ENCODE measurements at places on chromosomes 5 and 9.

GRCh38 chr9:131618785-131619184, 73.5 kb downstream of the PRRT1B start:
- DNase-seq, result no peak

- no peak for DNase-seq
These were observed 29.8 kb downstream of the ANKRD33B start for GRCh38 chr5:10593531-10594181.

- no peak for DNase-seq
These were observed 137.1 kb upstream of the ZNF366 start for GRCh38 chr5:72644296-72644695.

DNA sequence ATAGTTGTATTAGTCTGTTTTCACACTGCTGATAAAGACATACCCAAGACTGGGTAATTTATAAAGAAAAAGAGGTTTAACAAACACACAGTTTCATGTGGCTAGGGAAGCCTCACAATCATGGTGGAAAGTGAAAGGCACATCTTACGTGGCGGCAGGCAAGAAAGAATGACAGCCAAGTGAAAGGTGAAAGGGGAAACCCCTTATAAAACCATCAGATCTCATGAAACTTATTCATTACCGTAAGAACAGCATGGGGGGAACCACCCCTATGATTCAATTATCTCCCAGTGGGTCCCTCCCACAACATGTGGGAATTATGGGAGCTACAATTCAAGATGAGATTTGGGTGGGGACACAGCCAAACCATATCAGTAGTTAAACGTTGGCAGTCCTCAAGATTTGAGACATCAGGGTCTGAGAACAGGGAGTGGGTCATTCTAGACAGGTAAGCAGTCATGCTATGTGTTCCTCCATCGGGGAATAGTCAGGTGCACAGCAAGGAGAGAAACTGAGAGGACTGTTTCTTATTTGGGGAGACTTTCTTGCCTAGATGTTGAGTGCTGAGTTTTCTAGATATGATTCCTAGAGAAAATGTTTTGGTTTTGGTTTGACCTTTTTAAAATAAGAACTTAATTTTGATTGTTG, 45.8 kb upstream of the ENTREP1 start:
- DNase-seq, result no peak

DNA sequence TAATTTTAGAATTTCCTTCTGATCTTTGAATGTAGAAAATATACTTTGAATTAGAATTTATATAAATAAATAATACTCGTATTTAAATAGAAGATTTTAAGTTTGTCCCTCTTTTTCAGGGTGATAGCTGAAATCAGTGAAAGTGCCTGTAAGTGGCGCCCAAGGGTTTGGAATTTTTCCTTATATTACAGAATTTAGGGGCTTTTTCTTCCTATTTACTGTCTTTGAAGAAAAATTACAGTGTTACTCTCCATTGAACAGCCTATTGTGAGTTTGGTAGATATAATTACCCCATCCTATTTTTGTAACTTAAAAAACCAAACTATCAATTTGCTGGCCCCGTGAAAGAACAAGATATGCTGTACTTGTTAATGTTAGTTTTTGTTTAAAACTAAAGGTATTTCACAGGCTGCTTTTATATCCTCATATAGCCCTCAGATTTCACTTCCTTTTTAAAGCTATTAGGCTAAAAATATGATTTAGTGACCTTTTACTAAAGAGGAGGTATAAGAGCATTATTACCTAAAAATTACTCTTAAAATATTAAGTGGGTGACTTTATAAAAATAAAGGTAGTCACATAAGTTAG, 3.2 kb downstream of the MAP3K1 start:
- no peak for DNase-seq

DNA sequence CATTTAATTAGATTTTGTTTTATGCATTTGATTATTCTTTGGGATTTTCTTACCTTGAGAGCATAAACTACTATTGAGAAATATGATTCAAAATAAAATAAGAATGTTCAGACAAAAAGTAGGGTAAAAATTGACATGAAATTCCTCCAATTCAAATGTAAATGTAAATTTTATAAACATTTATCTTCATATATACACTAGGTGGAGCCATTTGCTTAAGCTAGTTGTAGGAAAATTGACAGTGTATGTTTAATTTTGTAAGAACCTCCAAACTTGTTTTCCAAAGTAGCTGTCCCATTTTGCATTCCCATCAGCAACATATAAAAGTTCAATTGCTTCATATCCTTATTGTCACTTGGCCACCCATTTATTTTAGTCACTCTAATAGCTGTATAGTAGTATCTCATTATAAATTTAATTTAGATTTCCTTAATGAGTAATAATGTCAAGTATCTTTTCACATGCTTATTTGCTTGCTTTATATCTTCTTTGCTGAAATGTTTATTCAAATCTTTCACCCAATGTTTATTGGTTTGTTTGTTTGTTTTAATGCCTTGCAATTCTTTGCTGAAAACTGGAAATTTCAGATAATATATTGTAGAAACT, 37.6 kb upstream of the SLCO6A1 start:
- DNase-seq, result peak; percentile 14

- no peak for DNase-seq
These were observed 84.8 kb upstream of the ZBTB43 start for GRCh38 chr9:126720036-126720435.

GRCh38 chr5:87872986-87873385, 395.7 kb downstream of the TMEM161B start:
- no peak for DNase-seq

DNA sequence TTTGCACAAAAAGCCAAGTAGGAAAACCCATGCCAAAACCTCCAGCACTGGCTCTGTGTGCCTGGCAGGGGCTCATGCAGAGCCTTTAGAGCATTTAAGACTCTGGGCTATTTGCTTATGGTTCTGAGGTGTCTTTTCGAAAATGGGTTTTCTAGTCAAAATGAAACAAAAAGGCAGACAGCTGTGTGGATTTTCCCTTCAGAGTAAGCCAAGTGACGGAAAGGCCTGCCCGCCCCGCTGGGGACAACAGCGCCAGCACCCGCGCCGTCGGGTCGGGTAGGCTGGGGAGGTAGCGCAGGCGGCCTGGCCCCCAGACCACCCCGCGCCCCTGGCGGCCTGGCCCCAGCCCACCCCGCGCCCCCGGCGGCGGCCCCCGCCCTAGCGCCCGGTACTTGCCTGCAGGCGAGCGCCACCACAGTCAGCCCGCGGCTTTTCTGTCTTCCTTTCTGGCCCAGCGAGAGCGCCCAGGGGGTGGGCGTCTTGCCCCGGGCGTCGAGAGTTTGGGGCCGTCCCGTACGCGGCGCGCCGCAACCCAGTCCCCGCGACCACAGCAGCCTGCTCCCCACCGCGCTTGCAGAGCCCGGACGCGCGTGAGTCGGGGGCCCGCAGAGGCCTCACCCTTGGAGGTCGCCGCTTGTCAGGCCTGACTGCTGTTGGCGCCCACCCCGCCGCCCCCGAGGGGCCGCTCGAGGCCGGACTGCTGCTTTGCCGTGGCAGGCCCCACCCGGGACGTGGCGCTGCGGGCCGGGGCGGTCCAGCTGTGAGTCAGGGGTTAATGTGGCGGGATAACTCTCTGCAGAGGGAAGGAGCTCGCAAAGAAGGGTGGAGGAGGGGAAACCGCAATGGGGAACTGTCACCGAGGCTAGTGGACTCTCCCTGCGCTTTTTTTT, at the start of gene TICAM2:
Gene TICAM2, minus strand, starts transcription at position 779 of the 890 bp plus-strand sequence. CDS start 21,223 bp downstream, outside the sequence.
- no peak for DNase-seq

- no peak for DNase-seq
These were observed 151.5 kb upstream of the SMC2 start for GRCh38 chr9:103942651-103943050.

DNA sequence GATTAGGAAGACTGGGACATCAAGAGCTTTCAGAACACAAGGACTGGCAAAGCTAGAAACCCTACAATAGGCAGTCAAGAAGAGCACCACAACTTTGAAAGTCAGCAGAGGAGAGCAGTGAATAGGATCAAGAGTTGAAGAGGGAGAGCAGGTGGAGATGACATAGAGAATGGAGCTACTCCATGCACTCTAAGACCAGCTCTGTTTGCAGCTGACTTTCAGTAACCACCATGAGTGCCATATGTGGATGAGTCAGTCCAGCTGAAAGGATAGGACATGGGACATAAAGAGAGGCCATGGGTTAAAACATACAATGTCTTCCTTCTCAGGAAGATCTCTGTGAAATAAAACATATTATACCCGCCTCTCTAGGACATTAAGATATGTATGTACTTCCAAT, 289.1 kb upstream of the KLF4 start:
- no peak for DNase-seq

DNA sequence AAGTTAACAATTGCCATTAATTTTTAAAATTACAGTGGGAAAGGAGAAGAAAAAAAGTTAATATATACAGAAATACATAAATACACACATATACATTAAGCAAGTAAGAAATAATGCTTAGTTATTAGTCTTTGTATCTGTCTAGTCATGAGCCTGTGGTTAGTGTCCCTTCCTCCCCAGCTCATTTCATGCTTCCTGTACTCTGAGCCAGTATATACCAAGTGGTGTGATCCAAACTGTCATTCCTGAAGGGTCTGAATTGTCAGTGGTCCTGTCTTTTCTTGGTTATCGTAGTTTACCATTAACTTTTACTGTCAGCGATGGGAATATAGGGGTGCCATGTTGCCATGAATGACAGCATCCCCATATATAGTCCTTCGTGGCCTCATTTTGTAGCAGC, 24.2 kb upstream of the STOM start:
- no peak for DNase-seq

DNA sequence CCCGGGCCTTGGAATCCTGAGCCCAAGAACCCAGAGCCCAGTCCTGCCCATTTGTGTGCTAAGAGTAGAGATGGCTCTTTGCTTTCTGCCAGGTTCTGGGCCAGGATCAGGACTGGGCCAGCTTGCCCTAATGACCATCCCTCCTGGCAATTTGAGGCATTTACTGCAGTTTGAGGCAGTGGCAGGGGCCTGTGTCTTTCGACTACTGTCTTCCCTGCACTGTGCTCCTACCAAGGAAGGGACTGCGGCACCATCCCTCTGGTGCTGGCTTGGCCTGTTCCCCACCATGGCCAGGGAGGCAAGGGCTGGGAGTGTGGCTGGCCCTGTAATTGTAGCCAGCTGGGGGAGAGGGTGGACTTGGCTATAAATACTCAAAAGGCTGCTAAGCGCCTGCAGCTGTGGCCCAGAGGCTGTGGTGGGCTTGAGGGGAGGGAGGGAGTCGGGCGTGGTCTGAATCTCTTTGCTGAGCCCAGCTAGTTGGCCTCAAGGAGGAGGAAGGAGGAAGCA, 4.6 kb downstream of the ENHO start:
- DNase-seq, result no peak

DNA sequence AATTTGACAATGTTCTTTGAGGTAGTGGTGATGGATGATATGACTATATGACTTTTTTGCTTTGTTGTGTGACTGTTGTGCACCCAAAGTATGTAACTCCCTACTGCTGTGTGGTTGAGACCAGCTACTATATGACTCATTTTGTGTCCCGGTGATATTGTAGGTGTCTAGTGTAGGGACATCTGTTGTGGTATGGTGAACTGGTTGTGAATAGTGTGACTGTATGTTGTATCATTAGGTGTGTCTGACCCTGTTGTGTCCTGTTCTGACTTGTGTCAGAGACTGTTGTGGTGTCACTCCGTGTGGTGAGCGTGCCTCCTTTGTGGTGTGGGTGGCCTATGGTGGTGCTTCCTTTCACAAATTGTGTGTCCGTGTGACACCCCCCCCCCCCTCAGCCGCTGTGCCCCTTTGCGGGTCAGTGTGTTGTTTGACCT, 11.2 kb upstream of the CXXC5 start:
- DNase-seq, result no peak

DNA sequence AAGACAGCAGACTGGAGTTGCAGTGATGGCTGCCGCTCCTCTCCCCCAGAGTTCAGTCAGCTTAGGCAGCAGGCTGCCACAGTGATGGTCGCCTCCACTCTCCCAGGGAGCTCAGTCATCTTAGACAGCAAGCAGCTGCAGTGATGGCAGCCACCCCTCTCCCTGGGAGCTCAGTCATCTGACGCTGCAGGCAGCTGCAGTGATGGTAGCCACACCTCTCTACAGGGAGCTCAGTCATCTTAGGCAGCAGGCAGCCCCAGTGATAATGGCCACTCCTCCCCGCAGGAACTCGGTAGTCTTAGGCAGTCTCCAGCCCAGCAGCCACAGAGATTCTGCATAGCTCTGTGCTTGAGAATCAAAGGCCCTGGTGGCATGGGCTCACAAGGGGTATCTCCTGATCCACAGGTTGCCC, 582.7 kb downstream of the DTWD2 start:
- DNase-seq, result no peak

GRCh38 chr9:4353236-4353635, 53.4 kb upstream of the GLIS3 start:
- DNase-seq, result no peak

Measured in NCI-H460 (cell line).